Spleen (tissue), 13 donors: ENCODE measurements at places on chromosomes 5 and 9. TPM values are rescaled to one million over a fixed set of nuclear protein-coding genes. Genes with fewer than 3 reads are reported as not detected.

GRCh38 chr9:80763536-80763935, 925.8 kb downstream of the TLE1 start:
- H3K4me3 ChIP-seq, result no peak overlapping the region
- no peaks in the 10 kb centered on the region for H3K4me1 ChIP-seq
- no peaks in the 10 kb centered on the region for H3K27me3 ChIP-seq
- H3K36me3 ChIP-seq, result no peaks in the 10 kb centered on the region
- H3K27ac ChIP-seq, result no peak overlapping the region

The GTF2H2C gene
- polyA plus RNA-seq, result 16.6 TPM

The C5orf58 gene
- not detected for polyA plus RNA-seq

GRCh38 chr9:119318371-119318770, 50.9 kb downstream of the BRINP1 start:
- no peak overlapping the region for H3K4me3 ChIP-seq
- no peak for DNase-seq
- H3K4me1 ChIP-seq, result no peaks in the 10 kb centered on the region
- H3K27ac ChIP-seq, result no peak overlapping the region
- no peaks in the 10 kb centered on the region for H3K27me3 ChIP-seq
- no peaks in the 10 kb centered on the region for H3K36me3 ChIP-seq

- no peak overlapping the region for H3K4me3 ChIP-seq
- no peak for DNase-seq
- H3K4me1 ChIP-seq, result no peaks in the 10 kb centered on the region
- H3K27ac ChIP-seq, result no peak overlapping the region
These were observed 106.8 kb upstream of the FBN2 start for GRCh38 chr5:128644863-128645262.

The LPAR1 gene
- polyA plus RNA-seq, result 12.9 TPM

The CREBRF gene
- polyA plus RNA-seq, result 7.2 TPM

The PCDHA9 gene
- not detected for polyA plus RNA-seq

GRCh38 chr9:13860019-13860418, 453.9 kb downstream of the NFIB start:
- H3K36me3 ChIP-seq, result no peaks in the 10 kb centered on the region
- no peak for DNase-seq
- H3K27ac ChIP-seq, result no peak overlapping the region

The PDE6A gene
- polyA plus RNA-seq, result not detected

DNA sequence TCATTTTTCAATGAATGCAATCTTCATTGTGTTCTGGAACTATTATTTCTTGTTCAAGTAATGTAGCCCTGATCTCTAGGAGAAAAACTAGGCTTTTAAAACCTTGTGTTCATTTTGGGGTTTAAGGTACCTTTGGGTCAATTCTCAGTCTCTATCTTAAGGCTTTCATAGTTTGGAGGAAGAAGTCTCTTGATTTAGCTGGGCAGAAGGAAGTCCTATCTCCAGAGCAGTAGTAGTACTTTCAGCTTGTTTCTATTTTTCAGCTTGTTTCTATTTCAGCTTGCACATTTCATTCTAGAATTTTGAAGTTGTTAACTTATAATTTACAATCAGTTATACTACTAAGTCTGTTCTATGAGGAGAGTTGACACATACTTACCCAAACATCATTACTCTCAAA, 15.2 kb downstream of the CSNK1G3 start:
- no peak overlapping the region for H3K4me3 ChIP-seq
- no peak overlapping the region for H3K27ac ChIP-seq
- H3K4me1 ChIP-seq, result peaks cover 23% of the 10 kb centered on the region
- DNase-seq, result no peak

DNA sequence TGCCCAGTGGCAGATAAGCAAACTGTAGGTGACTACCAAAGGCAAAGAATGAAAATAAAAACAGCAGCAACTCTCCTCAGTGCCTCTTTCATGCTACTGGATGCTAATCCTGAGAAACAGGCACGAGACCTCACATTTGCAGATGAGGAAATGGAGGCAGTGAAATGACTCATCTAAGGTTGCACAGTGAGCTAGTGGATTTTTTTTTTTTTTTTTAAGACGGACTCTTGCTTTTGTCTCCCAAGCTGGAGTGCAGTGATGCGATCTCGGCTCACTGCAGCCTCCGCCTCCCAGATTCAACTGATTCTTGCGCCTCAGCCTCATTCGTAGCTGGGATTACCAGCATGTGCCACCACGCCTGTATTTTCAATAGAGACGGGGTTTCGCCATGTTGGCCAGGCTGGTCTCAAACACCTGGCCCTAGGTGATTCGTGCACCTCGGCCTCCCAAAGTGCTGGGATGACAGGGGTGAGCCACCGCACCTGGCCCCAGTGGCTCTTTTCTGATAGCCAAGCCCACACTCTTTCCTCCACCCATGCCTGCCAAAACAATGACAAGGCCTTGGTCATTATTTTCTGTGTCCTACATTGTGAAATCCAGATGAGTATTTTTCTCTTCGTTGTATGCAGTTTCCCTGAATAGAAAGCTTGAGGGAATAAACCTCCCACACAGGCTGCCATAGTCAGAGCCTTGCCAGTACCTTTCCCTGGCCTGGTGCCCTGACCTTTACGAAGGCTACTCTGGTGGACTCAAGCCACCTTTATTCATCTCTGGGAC, 19.2 kb downstream of the DOCK2 start:
- peaks cover 45% of the 10 kb centered on the region for H3K4me1 ChIP-seq
- DNase-seq, result no peak
- H3K4me3 ChIP-seq, result no peak overlapping the region
- peaks cover 25% of the 10 kb centered on the region for H3K36me3 ChIP-seq
- no peaks in the 10 kb centered on the region for H3K27me3 ChIP-seq
- peak overlapping the region; percentile 42 for H3K27ac ChIP-seq

GRCh38 chr5:151614565-151614964, 23.4 kb upstream of the FAT2 start:
- H3K27ac ChIP-seq, result no peak overlapping the region
- no peaks in the 10 kb centered on the region for H3K36me3 ChIP-seq
- H3K27me3 ChIP-seq, result no peaks in the 10 kb centered on the region
- DNase-seq, result no peak
- no peak overlapping the region for H3K4me3 ChIP-seq
- H3K4me1 ChIP-seq, result peaks cover 4% of the 10 kb centered on the region

- no peak overlapping the region for H3K27ac ChIP-seq
- H3K4me1 ChIP-seq, result no peaks in the 10 kb centered on the region
- H3K27me3 ChIP-seq, result no peaks in the 10 kb centered on the region
- no peak for DNase-seq
- peaks cover 85% of the 10 kb centered on the region for H3K36me3 ChIP-seq
These were observed 169.0 kb downstream of the DOCK2 start for GRCh38 chr5:169805937-169806700.

GRCh38 chr5:107601076-107601475, 69.7 kb downstream of the EFNA5 start:
- no peaks in the 10 kb centered on the region for H3K27me3 ChIP-seq
- H3K36me3 ChIP-seq, result no peaks in the 10 kb centered on the region
- DNase-seq, result no peak

GRCh38 chr5:154757814-154758406, 2.7 kb downstream of the LARP1 start:
- no peaks in the 10 kb centered on the region for H3K36me3 ChIP-seq
- H3K27me3 ChIP-seq, result no peaks in the 10 kb centered on the region
- no peak overlapping the region for H3K27ac ChIP-seq

The CCT5 gene
- 115 TPM for polyA plus RNA-seq

DNA sequence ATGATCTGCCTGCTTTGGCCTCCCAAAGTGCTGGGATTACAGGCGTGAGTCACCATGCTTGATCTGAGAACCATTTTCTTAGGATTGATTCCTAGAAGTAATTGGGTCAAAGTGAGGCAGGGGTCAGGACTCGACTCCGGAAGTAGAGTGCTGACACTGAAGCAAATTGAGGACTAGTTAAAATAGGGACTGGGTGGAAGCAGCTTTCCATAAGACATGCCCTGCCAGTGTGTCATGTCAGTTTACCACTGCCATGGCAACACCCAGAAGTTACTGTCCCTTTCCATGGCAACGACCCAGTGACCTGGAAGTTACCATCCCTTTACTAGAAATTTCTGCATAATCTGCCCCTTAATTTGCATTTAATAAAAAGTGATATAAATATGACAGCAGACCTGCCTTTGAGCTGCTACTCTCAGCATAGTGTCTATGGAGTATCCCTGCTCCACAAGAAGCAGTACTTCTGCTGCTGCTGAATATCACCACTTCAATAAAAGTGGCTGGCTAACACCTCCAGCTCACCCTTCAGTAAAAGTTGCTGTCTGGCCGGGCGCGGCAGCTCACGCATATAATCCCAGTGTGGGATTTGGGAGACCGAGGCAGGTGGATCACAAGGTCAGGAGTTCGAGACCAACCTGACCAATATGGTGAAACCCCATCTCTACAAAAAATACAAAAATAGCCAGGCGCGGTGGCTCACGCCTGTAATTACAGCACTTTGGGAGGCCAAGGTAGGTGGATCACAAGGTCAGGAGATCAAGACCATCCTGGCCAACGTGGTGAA, 47.8 kb upstream of the JADE2 start:
- no peak overlapping the region for H3K27ac ChIP-seq
- DNase-seq, result peak; percentile 33
- H3K36me3 ChIP-seq, result no peaks in the 10 kb centered on the region
- no peaks in the 10 kb centered on the region for H3K27me3 ChIP-seq
- no peak overlapping the region for H3K4me3 ChIP-seq

DNA sequence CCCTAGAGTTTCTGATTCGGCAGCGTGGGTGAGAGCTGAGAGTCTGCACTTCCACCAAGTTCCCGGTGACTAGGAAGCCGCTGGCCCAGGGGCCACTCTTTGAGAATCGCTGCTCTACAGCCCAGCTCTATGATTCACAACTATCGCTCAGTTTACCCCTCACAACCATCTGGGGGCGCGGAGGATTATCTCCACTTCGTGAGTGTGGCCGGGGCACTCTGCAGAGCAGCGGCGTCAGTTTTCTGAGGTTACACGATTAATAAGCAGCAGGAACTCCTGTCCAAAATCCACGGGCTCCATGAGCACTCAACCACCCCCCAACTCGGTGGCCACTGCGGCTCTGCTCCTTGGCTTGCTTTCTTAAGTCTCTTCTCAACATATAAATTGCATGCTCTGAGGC, 19.3 kb downstream of the CORO2A start:
- H3K27me3 ChIP-seq, result no peaks in the 10 kb centered on the region
- peak; percentile 51 for DNase-seq
- H3K4me1 ChIP-seq, result peaks cover 47% of the 10 kb centered on the region
- H3K36me3 ChIP-seq, result no peaks in the 10 kb centered on the region

DNA sequence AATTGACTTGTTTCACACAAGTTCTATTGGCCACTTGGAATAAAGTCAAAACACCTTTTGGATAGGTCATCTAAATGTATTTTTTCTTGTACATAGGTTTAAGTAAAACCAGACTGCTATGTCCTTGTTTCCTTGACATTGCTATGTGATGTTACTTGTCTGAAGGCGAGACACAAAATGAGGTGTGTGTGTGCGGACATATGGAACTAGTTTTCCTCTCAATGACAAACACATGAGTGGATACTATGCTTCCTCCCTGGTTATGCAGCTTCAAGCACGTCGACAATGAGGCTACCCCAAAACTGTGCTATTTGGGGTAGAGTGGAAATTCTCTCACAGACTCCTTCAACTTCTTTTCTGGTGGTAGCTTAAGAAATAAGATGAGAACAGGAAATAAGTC, 276.8 kb downstream of the GAS1 start:
- no peak overlapping the region for H3K27ac ChIP-seq
- DNase-seq, result no peak
- no peak overlapping the region for H3K4me3 ChIP-seq
- no peaks in the 10 kb centered on the region for H3K27me3 ChIP-seq
- H3K4me1 ChIP-seq, result no peaks in the 10 kb centered on the region

DNA sequence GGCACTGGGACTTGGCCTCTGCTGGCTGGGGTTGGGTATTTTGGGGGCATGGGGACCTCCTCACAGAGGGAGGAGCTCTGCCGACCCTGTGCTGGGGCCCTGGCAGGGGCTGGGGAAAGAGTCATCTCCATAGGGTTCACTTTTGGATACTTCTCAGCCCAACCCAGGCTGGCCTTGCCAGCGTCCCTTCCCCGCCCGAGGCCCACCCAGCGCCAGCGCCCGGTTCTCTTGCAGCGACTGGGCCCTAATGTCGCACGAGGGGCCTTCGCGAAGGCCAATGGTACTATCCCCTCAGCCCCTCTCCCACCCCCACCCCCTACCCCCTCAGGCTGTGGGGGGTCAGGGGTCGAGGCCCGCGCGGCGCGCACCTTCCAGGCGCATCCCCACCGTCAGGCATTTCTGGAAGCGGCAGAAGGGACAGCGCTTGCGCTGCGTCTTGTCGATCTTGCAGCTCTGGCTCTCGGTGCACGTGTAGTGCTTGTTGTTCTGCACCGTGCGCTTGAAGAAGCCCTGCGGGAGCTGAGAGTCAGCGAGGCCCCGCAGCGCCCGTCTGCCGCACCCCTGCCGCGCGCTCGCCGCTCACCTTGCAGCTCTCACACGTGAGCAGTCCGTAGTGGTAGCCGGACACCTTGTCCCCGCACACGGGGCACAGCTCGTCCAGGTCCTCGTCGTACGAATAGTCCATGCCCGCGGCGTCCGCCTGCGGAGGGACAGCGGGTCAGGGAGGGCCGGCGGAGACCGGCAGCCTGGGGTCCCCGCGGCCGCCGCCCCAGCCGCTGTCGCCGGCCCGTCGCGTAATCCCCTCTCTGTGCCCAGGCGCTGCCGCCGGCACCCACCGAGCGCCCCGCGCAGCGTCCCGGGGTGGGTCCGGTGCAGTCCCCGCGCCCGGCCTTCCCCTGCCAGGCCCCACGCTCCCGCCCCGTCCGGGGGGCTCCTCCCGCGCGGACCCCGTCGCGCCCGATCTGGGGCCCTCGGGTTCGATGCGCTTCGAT, 4.2 kb downstream of the NR5A1 start:
- H3K27me3 ChIP-seq, result peaks cover 59% of the 10 kb centered on the region
- H3K4me3 ChIP-seq, result peak overlapping the region; percentile 46
- H3K36me3 ChIP-seq, result no peaks in the 10 kb centered on the region
- H3K4me1 ChIP-seq, result no peaks in the 10 kb centered on the region
- peak overlapping the region; percentile 85 for H3K27ac ChIP-seq

The DRD1 gene
- polyA plus RNA-seq, result 0.03 TPM

- peaks cover 9% of the 10 kb centered on the region for H3K4me1 ChIP-seq
- H3K4me3 ChIP-seq, result no peak overlapping the region
- H3K36me3 ChIP-seq, result no peaks in the 10 kb centered on the region
- no peak for DNase-seq
These were observed 3.9 kb downstream of the FCN2 start for GRCh38 chr9:134884492-134884891.

The ARHGEF37 gene
- 1.3 TPM for polyA plus RNA-seq

The FBXO4 gene
- polyA plus RNA-seq, result 19.7 TPM

The MRPL41 gene
- 98.1 TPM for polyA plus RNA-seq

- H3K4me1 ChIP-seq, result no peaks in the 10 kb centered on the region
- H3K4me3 ChIP-seq, result no peak overlapping the region
- H3K27me3 ChIP-seq, result no peaks in the 10 kb centered on the region
- H3K36me3 ChIP-seq, result no peaks in the 10 kb centered on the region
These were observed 147.9 kb downstream of the LPAR1 start for GRCh38 chr9:110890416-110890815.
